A549 treated with RU486 at 1 μM for 4 hours (cell line): ENCODE measurements at places on chromosomes 6 and 20. TPM values are rescaled to one million over a fixed set of nuclear protein-coding genes. Genes with fewer than 3 reads are reported as not detected.

The SLC22A1 gene
- 1.6 to 2.5 TPM (median 1.7 TPM) in 5 replicates for total RNA-seq

The BPIFB4 gene
- total RNA-seq, result not detected in 5 replicates

The PLG gene
- not detected in 5 replicates for total RNA-seq

The CALHM6 gene
- total RNA-seq, result not detected in 5 replicates

The DNMT3B gene
- 3.8 to 4.9 TPM (median 4.2 TPM) in 5 replicates for total RNA-seq

The MCHR2 gene
- total RNA-seq, result not detected in 5 replicates

The TMC2 gene
- not detected in 5 replicates for total RNA-seq

The ULBP2 gene
- total RNA-seq, result 2.7 to 4.2 TPM (median 3.5 TPM) in 5 replicates

The TMEM200A gene
- total RNA-seq, result 0.05 to 0.10 TPM (median 0.07 TPM) in 4 of 5 replicates, not detected in the other

The RAET1E gene
- total RNA-seq, result 2.0 to 3.2 TPM (median 3.0 TPM) in 5 replicates

The GRIK2 gene
- 0.19 to 0.41 TPM (median 0.28 TPM) in 5 replicates for total RNA-seq

The ENTPD6 gene
- total RNA-seq, result 87.8 to 113 TPM (median 104 TPM) in 5 replicates

The BLCAP gene
- 41.4 to 53.5 TPM (median 49.9 TPM) in 5 replicates for total RNA-seq

The FOXA2 gene
- total RNA-seq, result 12.9 to 20.9 TPM (median 19.3 TPM) in 5 replicates

The RIPOR3 gene
- total RNA-seq, result 0.05 to 0.10 TPM (median 0.06 TPM) in 3 of 5 replicates, not detected in the others

The CLDN20 gene
- total RNA-seq, result not detected in 5 replicates

The LTB gene
- total RNA-seq, result 0.25 to 0.57 TPM (median 0.49 TPM) in 4 of 5 replicates, not detected in the other

The PPP1R14C gene
- total RNA-seq, result 0.63 to 1.5 TPM (median 0.89 TPM) in 5 replicates

The ZFP57 gene
- total RNA-seq, result not detected in 5 replicates

The EYS gene
- total RNA-seq, result 0.02 to 0.33 TPM in 2 of 5 replicates, not detected in the others

The TRIM15 gene
- 0.20 TPM in 1 of 5 replicates, not detected in the others for total RNA-seq

The LY6G5C gene
- total RNA-seq, result 0.77 to 1.9 TPM (median 1.2 TPM) in 5 replicates

The WASF1 gene
- 7.3 to 14.4 TPM (median 12.1 TPM) in 5 replicates for total RNA-seq

The PRELID3B gene
- 50.6 to 81.4 TPM (median 59.9 TPM) in 5 replicates for total RNA-seq

The CFB gene
- total RNA-seq, result 2.0 to 3.3 TPM (median 2.9 TPM) in 5 replicates

The DNAH8 gene
- not detected in 5 replicates for total RNA-seq

The TAAR2 gene
- total RNA-seq, result not detected in 5 replicates
